ENCODE measurements at places on chromosomes 11 and 22.

DNA sequence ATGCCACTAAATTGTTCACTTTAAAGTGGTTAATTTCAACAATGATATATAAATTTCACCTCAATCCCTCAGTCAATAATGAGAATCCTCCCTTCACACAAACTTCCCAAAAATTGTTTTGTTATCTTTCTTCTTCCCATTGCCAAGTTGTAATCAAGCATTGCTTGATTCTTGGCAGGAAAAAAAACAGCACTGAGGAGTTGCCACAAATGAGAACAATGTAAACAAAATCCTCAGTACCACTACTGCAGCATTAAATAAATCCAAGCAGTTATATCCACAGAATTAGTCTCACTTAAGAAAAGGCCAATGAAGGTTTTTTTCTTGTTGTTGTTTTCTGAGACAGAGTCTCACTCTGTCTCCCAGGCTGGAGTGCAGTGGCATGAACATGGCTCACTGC is 38.2 kb downstream of the FAM168A start:
- DNase-seq: no peak

DNA sequence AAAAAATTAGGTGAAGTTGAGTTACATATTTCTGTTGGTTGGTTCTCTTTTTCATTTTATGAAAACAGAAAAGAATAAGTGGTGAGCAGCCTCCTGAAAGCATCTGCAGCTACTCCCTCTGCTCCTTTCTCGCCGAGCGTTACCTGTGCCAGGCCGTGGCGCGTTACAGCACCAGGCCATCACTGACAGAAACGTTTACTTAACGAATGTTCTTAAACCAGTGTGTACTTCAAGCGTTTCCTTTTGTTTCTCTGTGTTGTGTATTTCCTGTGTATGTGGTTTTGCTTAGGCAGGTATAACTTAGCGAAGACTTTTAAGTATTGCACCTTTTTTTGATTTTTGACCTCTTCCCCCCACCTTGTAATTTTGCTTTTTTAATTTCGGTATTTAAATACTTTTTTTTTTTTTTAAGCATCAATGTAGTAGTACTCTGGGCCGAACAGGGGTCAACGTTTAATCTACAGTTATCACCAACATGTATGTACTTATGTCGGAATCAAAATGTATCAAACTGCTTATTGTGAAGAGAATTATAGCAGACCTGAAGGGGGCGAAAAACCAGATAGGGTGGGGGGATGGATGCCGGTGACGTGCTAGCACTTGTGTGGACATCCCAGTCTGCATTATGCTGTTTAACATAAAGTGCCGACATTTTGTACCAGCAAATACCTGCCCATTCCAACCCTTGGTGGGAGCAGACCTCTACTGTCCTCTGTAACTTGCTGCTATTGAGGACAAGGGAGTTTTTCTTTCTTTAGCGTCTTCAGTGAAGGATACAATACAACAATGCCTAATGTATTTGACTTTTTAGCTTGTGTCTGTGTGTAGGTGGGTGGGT is 21.6 kb upstream of the ADSL start:
- no peak for DNase-seq

- DNase-seq: no peak
Measured at GRCh38 chr11:89275966-89276365, 98.3 kb downstream of the TYR start.

- DNase-seq: peak; percentile 62
Measured at GRCh38 chr11:92644595-92645445, 324.6 kb upstream of the MTNR1B start.

DNA sequence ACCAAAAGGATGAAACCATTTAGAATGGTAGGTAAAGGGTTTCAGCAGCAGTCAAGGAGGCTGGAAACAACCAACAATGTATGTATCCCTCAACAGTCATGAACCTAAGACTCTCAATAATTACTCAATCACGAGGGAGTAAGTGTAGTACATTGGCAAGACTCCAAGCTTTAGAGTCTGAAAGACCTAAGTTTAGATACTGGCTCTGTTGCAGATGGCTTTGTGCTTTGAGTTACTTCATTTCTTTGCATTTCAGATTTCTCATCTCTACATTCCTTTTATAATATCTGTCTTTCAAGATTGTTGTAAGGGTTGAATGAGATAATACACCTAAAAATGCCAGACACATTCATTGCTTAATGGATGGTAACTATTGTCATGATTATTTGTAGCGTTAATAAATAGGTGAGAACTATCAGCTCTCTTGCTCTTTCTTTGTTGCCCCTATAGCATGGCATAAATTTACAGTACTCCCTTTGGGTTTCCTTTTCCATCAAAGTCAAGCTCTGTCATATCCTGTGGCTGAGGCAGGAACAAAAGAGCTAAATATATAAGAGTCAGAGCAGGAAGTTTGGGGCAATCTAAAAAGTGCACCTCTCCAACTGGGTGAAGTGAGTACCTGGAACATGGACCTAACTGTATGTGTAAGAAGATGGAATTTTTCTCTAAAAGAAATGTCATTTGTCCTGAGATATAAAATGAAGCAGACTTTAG is 228.2 kb upstream of the ZC3H12C start:
- DNase-seq: peak; percentile 11

DNA sequence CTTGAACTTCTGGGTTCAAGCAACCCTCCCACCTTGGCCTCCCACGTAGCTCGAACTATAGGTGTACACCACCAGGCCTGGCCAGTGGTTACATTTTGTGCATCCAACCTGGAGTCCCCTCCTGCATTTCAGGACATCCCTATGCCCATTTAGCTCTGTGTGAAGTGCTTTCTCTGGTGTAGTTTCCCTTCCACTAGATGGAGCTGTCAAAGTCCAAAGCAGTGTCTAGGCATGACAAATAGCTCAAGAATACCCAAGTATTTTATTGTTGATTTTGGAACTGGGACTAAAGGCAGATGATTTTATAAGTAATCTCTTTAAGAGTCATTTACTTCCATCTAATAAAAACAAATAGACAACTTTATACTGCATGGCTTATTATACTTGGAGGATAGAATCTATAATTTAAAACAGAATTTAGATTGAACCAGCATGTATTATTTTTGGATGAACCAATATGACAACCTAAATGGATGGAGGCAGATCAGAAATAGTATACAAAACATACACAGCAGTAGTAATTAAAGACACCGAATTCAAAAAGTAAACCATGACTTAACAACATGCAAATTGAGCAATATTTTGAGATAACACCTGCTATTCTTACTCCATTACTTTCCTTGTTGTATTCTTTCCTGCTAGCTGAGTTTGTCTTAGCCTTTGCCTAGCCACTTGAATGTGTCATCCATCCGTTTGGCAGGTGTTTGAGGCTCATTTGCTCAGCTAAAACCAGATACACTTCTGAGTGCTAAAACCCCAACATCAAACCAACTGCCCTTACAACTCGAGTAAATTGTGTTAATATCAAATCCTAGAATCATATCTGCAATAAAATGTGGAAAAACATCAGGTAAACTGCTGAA is 37.7 kb downstream of the EIF4ENIF1 start:
- DNase-seq: peak; percentile 20

DNA sequence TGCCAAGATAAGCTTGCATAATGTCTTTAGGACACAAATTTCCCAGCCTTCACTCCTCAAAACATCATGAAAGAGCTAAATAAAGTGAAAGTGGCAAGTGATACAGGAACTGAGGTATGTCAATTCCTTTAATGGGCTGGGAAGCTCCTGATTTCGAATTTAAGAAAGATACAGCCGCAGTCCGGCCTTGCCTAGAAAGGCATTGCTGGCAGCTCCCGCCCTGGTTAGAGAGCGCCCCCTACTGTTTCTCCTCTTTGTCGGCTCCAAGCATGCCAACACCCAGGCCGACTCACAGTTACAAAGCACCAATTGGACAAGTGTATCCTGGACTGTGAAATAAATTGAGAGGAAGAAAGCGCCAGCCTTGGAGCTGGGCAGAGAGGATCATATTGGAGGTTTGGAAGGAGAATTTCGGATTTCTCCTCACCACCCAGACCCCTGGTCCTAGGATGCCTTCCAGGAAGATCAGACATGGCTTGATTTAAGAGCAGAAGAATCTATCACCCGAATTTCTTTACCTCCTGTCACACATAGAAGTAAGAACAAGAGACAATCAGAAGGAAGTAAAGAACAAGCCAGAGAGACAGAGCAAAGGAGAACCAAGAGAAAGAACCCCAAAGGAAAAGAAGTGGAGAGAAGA is 84.0 kb downstream of the FAM76B start:
- DNase-seq: peak; percentile 97

GRCh38 chr11:13091373-13091772 is 82.3 kb downstream of the RASSF10 start:
- no peak for DNase-seq

GRCh38 chr11:78418584-78419211 is 1.1 kb upstream of the GAB2 start:
- DNase-seq: no peak

GRCh38 chr22:22882033-22882717 is 5.4 kb upstream of the IGLL5 start:
- no peak for DNase-seq

DNA sequence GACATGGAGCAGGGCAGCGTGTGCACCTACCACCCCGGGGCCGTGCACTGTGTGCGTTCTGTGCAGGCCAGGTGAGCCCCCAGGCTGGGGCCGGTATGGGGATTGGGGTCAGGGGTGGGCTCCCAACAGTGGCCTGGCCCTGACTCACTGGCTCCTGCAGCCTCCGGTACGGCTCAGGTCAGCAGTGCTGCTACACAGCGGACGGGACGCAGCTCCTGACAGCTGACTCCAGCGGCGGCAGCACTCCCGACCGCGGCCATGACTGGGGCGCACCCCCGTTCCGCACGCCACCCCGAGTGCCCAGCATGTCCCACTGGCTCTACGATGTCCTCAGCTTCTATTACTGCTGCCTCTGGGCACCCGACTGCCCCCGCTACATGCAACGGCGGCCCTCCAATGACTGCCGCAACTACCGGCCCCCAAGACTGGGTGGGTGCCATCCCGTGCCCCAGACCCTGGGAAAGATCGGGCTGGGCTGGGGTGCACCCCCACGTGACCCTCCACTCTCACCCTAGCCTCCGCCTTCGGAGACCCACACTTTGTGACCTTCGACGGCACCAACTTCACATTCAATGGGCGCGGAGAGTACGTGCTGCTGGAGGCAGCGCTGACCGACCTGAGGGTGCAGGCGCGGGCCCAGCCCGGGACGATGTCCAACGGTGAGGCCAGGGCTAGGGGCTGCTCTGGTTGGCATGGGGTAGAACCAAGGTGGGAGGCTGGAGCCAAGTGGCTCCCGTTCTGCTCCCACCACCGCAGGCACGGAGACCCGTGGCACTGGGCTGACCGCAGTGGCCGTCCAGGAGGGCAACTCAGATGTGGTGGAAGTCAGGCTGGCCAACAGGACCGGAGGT is 4.4 kb downstream of the SUSD2 start:
- DNase-seq: no peak

All from eye (tissue), 1 donor.